Ureter (tissue), 1 donor: ENCODE measurements at places on chromosomes 7 and 10. TPM values are rescaled to one million over a fixed set of nuclear protein-coding genes. Genes with fewer than 3 reads are reported as not detected.

GRCh38 chr7:147859033-147859432 lies 731.5 kb upstream of the C7orf33 start:
- DNase-seq = no peak

GRM8 gene
- 3.3 TPM for total RNA-seq

CALML3 gene
- total RNA-seq = not detected

CISD1 gene
- 23.2 TPM for total RNA-seq

PPP1R3A gene
- not detected for total RNA-seq

DNA sequence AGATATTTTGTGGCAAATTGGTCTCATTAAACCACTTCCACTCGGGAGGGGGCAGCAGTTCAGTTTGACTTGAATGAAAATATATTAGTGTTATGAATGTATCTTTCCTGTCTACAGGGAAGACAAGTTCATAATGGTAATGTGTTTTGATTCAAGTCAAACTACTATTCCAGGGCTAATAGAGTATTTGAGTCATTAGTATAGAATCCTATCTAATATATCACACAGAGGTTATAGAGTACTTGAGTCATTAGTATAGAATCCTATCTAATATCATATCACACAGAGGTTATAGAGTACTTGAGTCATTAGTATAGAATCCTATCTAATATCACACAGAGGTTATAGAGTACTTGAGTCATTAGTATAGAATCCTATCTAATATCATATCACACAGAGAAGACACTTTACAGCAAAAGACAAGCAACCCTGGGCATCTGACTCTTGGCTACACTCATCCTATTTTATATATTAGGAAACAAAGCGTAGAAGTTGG lies 199.7 kb upstream of the MAGI2 start:
- no peak for DNase-seq

DNA sequence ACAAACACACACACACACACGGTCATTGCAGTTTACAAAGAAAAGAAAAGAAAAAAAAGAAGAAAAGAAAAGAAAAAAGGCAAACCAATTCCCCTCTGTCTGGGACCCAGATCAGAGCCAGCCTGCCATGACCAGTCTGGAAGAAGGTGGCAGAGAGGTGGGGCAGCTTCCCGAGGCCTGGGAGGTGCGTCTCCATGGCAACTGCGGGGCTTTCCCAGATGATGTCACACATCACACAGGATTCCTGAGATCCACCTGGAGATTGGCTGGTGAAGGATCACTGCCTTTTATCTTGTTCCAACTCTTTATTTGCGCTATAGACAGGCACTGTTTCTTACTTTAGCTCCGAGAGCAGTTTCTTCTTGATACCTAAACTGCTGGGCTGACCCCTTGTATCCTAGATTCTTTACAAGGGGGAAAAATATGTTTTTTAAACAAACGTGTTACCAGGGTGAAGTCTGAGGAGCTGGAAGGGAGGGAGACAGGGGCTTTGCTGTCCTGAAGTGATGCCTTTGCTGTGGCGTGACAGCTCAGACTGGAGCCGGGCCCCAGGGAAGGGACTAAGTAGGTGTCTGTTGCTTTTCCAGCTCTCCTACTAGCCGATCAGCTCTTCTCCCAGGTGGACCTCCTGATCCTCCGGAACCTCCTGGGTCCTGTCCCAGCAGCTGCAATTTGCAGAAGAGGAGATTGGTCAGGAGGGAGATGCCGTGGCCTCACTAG lies 298.5 kb downstream of the KLF6 start:
- DNase-seq = peak; percentile 79

CTAGE4 gene
- total RNA-seq = 4.0 TPM

PPP1R3C gene
- 113 TPM for total RNA-seq

LIPK gene
- total RNA-seq = not detected

STAG3 gene
- 1.9 TPM for total RNA-seq

DNA sequence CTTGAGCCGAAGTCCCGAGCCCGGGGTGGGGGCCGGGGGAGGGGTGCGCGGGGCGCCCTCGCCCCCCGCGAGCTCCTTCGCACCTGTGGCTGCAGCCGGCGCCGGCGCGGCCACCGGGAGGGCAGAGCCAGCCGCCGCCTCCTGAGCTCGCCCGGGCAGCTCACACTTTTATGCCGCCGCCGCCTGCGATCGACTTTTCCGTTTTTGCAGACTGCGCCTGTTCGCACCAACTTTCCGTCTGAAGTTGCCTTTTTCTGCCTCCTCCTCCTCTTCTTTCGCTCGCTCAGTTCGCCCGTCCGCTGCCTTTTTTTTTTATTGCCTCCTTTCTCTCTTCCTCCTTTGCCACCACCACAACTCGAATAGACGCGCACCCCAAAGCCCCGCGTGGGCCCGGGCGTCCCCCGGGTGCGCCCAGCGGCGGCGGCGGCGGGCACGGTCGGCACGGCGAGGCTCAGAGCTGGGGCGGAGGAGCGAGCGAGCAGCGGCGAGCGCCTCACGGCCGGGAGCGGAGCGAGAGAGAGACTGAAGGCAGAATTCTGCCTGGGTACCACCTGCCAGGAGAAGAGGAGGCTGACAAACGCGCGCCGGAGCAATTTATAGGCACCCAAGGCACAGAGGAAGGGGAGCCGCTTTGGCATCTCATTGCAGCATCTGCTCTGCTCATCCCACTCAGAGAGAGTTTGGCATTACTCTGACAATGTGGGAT lies at the start of gene C1QL3:
Gene C1QL3 (minus strand): TSS at position 569 of the 706 bp plus-strand sequence. CDS start 814 bp downstream, outside the sequence.
- DNase-seq = no peak

GRCh38 chr7:94882891-94883290 lies 24.5 kb upstream of the PPP1R9A start:
- DNase-seq = no peak

DNA sequence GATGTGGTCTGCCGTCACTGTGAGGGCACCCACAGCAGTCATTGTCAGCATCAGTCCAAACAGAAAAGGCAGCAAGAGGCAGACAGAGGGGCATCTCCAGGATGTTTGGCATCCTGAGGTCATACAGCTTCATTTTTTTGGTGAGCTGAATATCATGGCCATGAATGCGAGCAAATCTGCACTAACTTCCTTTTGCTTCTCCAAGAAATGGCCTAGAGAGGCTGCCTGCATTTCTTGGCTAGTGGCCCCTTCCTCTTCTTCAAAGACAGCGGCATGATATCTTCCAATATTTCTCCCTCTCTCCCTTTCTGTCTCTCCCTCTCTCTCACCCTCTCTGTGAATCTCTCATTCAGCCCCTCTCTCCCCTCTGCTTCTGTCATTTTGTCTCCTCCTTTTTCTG lies 24.8 kb downstream of the FKBP6 start:
- DNase-seq = no peak

UBTD1 gene
- total RNA-seq = 6.2 TPM

DNA sequence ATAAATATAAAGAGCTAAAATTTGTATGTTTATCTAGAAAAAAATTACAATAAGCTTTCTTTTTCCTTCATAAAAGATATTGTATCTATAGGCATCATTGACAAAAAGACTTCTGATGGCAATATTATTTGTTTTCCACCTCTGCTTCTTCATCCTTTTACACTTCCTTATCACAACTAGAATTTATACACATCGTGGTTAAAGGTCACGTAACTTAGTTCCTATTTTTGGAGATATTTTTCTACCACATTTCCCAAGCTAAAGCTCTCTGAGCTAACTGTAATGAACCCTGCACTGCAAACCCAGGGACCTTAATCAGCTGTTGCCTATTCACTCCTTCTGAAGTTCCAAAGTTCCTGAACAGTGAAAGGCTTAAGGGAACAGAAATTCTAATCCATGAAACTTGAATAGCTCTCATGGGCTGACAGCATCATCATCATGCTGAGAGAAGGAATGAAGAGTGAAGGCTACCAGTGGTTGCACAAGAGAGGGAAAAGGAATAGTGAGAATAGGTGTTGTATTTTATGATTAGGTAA lies 106.1 kb upstream of the SLC13A1 start:
- no peak for DNase-seq

DNA sequence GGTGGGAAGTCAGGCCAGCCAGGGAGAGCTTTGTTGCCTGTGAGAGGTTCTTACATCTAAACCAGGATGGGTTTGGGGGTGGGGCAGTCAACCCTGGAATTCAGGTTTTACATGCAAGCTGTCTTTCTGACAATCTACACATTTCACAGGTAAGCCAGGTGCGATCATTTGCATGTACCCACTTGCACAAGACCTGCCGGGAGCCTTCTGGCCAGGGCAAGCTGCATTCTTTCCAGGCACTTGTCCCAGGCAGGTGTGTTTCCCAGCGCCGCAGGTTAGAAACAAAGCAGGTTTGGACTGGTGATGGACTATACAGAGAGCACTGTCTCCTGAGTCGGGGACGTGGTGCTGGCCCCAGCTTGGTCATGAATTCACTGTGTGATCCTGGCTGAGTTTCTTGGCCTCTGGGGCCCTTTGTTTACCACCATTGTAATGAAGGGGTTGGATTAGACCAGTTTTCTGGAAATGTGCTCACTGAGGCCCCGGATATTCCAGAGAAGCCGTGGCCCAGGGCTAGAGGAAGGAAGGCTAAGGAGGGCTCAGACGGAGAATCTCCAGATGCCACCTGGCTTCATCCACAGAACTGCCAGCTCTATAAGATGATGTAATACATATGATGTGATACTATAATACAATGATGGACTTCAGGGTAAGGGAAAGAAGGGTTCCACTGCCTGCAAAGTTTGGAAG lies 205.2 kb upstream of the SVIL start:
- DNase-seq = peak; percentile 86

NRAP gene
- 0.18 TPM for total RNA-seq

- DNase-seq = no peak
These were observed 485.3 kb upstream of the LRRTM3 start for GRCh38 chr10:66440568-66440967.

CDHR3 gene
- total RNA-seq = 6.0 TPM

DNA sequence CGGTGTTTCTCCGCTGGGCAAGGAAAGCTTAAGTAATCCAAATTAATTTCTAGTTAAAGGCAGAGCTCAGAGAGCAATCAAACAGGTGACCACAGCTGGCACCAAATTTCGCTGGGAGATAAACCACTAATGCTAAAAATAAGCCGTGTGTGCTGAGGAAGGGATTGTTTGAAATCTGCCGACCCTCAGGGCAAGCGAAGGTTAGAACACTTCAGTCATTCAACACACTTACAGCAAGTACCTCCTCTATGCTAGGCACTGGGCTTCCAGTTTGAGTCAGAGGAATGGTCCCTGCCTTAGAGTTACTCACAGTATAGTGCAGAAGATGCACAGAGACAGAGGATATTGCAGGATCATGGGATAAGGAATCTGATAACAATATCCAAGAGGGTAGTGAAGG lies 467.9 kb upstream of the PODXL start:
- DNase-seq = no peak

DNA sequence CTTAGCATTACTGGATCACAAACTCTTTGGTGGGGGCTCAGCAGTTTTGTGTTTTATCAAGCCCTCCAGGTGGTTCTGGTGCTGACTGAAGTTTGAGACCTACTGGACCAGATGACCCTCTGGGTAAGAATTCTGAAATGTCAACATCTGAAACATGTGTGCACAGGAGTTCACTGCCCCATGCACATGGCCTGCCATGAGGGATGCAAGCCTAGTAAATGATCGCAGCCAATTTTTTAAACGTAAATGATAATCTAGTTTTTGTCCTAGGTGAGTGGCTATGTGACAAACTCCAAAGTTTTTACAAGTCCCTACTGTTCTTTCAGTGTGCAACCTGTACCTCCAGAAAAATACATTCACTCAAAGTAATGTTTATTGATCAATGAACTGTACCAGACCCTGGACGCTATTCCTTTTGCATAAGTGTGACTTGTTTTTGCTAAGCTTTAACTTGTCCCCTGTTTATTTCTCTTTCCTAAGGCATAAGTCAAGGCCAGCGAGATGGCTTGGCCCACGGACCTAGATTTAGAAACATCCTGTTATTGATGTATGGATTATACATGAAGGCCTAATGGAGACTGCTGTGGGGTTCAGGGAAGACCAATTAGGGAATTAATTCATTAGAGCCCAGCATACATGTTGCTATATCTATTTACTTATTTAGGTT lies 531.1 kb downstream of the LRMDA start:
- no peak for DNase-seq

GRCh38 chr7:2084331-2084730 lies 148.4 kb downstream of the MAD1L1 start:
- DNase-seq = no peak

C10orf95 gene
- total RNA-seq = 1.5 TPM

DNA sequence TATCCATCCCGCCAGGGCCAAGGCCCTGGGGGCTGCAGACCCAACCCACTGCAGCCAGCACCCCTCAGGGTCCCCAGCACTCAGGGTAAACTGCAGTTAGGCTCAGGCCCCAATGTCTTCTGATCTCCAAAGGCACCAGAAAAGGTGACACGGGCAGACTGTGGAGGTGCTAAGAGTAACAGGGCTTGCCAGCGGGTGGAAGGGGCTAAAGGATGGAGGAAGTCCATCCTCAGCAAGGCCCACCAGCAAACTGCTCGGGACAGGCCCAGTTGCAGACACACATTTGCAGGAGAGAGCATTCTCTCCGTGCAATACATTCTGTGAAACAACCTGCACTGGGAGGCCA lies 95.6 kb upstream of the DDC start:
- no peak for DNase-seq

DNA sequence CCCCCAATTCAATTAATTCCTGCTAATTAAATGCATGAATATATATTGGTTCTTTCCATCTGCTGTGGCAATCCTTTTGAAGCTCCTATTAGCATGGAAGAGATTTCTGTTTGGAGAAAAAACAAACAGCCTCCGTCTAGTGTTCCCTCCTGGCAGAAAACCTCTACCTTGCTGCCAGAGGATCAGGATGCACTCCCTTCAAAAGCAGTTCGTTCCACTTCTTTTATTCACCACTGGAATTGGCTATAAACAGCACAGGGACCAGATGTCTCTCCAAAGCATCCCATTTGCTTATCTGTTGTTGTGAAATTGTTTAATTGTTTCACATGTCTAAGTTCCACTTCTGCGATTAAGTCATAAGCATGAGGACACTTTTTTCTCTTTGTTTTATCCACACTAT lies 77.8 kb upstream of the PTN start:
- no peak for DNase-seq

NYAP1 gene
- total RNA-seq = 0.68 TPM

AS3MT gene
- 0.29 TPM for total RNA-seq

DNA sequence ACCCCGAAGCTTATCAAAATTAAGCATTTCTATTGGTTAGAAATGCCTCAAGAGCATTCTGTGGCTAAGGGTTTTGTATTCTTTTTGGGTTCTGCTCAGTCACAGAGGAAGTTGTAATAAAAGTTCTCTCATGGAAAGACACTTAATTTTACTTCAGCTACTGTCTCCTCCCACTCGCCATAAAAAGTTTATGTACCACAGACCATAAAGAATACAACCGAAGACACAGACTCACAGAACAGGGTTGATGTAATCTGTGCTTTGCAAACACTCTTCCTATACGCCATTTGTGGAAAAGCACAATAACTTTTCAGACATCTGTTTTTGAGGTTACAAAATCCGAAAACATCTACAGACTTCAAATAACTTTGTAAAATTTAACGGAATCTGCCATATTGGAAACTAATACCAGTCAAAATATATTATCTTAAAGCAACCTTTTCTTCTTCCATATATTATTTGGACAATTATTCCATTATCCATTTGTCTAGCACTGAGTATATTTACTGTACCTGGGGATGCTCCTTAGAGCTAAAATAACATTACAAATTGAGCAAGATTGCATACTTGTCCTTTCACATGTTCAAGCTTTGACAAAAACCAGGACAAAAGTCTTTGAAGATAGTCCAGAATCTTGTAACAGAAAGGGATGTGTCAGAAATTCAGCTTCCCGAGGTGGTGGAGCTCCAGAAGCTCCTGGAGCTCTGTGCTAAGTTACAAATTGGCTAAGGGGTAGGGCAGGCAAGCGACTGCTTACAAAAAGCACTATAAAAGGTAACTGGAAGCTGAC lies 219.0 kb upstream of the MEOX2 start:
- no peak for DNase-seq

- DNase-seq = no peak
These were observed 144.4 kb downstream of the ZMYND11 start for GRCh38 chr10:279655-280054.
